ENCODE measurements at places on chromosomes 16 and 17.
A peak's percentile ranks its signal among the peaks of the same experiment; 100 is the strongest.

DNA sequence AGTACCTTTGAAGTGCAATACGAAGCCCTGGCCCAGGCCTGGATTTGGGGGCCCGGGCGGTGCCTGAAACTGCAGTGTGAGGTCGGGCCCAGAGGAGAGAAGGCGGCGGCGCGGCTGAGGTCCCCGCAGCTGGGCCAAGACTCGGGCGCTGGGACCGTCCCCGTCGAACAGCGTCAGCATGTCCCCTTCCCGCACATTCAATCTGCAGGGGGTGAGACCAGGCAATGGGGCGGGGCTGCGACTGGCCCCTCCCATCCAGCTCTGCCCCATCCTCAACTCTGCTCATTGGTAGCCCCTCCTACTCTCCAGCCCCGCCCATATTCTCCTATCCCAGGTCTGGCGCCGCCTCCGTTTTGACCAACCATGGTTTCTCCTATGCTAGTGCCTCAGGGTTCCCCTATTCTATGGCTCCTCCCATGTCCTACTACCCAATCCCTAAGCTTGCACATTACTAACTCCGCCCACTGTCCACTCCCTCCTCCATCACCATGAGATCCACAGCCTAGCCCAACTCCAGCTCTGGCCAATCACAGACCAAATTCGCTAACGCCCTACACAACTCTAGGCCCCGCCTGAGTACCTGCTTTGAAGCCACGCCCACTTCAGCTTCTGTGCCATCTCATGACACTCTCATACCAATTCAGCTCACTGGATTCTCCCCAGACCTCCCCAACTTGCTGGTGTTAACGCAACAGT, 14.4 kb upstream of the CDIPT start:
- peak; percentile 2 for DNase-seq

DNA sequence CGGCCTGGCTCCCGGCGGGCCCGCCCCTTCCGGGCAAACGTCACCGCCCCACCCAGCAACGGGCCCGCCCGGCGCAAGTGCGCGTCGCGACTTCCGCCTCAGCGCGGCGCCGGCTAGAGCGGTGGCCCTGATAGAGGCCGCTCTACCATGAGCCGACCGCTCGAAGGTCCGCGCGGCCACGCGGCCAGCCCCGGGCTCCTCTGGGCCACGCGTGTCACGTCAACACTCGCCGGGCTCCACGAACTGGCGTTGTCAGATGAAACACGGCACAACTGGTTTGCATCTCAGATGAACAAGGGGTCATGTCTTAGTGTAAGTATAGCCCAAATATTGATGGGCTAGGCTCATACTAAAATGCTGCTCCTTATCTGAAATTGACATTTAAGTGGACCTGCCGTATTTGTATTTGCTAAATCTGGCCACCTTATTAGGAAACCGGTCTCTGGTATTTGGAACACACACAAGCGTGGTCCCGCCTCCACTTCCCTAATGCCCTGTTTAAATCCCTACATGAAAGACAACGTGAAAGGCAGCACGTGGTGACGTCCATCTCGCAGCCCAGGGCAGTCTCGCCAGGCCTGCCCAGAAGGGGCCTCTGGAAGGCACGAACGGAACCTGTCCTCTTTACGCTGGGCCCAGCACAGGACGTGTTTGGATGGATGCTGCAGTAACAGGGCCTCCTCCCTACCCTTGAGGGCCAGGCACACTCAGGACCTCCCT, at the start of gene ZNF598:
Gene ZNF598 (minus strand): TSS at position 31 of the 720 bp plus-strand sequence.
- peak; percentile 69 for DNase-seq

DNA sequence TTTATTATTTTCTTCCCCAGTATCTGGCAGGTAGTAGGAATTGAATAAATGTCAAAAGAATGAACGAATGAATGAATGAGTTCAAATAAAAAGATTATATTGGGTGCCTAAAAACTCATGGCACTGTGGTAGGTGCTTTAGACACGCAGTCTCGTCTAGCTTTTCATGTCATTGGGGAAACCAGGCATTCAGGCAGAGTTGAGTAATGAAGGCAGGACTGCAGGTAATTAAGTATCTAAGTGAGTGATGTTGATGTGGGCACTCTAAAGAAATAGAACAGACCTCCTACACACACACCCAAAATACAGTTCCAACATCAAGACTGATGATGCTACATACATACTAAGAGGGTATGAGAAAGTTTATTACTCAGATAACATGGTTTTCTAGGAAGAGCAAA, 96.6 kb downstream of the ZNF18 start:
- DNase-seq = no peak

DNA sequence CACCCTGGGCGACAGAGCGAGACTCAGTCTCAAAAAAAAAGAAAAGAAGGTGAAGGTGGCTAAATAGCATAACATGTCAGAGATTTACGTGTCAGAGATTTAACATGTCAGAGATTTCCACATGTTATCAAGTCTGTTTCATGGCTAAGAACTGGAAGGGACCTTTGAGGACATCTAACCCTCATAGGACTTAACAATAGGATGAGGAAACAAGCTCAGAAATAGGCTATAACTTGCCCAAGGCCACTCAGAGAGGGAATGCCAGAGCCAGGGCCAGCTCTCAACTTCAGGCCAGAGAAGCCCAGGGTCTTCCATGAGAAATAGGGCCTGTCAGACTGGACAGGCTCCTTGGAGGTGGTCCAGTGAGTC, 26.8 kb upstream of the ZNF629 start:
- no peak for DNase-seq

- DNase-seq = no peak
These were observed 1.3 kb downstream of the PLEKHH3 start for GRCh38 chr17:42675348-42675964.

DNA sequence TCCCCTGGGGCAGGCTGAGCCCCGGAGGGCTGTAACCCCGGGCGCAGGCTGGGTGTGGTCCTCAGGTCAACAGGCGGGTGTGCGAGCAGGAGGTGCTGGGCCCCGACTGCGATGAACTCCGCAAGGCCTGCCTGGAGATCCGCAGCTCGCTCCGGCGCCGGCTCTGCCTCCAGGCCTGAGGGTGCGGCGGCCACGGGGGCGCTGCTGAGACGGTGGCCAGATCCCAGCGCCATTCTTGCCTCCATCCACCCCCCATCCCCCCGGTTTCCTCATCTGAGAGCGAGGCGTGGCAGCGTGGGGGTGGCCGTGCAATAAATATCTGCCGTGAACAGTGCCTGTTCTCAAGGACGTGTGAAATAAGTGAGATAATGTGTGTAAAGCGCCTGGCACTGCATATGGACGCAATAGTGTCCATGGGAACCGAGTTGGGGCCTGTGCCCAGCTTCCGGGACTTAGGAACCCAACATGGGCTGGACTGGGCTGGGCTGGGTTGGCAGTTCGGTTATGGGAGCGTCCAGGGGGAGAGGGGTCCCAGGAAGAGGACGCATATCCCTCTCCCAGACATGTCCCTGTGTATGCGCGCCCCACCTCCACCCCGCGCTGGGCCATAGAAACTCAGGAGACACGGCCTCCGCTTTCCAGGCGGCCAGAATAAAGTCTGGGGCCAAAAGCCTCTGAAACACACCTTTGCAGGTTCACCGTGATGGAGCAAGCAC, 15.0 kb downstream of the ZNF213 start:
- peak; percentile 32 for DNase-seq

GRCh38 chr16:46982335-46982734, 8.9 kb upstream of the DNAJA2 start:
- DNase-seq = no peak

DNA sequence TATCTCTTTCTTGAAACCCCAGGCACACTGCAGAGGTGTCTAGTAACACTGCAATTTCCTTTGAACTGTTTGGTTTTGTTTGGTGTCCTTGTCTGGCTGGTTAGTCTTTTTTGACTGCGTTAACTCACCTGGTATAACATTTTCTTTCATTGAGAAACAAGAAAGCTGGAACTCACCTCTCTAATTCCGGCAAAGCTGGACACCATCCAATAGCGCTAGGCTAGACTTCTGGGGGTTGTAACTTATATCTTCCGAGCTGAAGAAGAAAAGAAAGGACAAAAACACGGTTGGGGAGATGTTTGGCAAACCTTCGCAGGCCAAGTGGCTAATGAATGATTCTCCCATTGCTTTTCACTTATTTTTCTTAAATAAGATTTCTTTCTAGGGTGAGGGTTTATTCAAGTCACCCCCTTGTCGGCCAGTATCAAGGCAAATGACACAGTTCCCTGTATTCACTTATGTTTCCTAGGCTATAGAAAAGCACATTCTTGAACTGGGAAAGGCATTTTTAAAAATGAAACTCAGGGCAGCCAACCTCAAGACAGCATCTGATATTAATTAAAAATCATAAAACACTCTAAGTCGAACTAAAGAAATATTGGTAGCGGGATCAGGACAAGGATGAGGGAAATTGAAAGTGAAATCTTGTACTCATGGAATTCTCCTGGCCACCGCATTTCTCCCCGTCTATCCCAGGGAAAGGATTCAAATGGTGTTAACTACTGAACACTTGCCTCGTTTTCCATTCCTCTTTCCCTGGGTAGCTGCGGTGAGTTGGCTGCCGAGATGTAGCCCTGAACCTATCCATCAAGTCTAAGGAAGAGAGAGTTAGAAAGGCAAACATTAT, 95.9 kb upstream of the ZFHX3 start:
- no peak for DNase-seq

DNA sequence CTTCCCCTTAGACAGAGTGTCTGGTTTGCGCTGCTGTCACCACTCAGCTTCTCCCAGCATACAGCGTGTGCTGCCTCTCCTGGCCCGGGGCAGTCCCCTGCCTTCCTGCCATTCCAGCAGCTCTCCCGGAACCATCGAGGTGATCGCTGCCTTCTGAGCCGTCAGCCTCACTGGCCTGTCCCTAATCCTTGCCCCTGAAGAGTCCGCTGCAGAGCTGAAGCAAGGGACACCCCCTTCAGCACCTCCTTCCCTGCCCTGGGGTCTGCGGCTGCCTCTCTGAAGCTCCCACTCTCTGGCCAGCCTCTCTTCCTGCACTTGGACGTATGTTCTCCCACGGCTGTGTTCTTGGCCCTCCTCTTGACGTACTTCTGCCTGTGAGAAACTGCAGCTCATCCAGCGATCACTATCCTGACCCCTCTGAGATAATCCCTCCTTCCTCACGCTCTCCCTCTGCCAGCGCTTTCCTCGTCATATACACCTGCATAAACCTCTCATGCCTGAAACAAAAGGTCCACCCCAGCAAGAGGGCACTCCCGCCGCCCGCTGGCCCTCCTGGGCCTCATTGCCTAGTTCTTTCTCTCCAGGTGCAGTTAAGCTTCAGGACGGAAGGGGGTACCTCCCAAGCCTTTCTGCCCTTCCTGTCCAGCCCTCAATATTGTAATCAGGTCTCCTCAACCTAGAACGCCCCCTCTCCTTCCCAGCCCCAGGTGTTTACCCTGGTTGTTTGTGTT, 220.6 kb upstream of the CHMP6 start:
- no peak for DNase-seq

GRCh38 chr17:496761-497160, 144.2 kb upstream of the RPH3AL start:
- no peak for DNase-seq

GRCh38 chr17:12898110-12898509, 108.8 kb downstream of the ARHGAP44 start:
- DNase-seq = no peak

GRCh38 chr17:47192554-47192953, 3.5 kb upstream of the CDC27 start:
- no peak for DNase-seq

DNA sequence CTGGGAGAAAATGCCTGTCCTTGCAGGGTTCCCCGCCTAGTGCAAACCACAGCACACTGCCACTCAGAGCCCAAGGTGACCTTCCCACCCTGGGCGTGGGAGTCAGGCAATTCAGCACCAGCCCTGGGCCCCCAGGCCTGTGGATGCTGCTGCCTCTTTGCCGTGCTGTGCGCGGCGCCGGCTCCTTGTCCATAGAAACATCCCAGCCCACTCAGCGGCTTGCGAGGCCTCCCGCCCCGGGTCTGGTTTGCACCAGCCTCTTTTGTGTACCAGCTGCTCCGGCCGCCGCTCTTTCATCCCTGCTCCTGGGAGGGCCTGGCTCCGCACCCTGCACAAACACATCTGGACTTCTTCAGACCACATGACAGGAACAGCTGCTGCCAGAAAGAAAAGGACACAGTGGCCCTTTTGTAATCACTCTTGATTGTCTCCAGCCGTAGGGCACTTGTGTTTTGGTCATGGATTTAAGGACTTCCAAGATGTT, 75.4 kb upstream of the SDK2 start:
- no peak for DNase-seq

DNA sequence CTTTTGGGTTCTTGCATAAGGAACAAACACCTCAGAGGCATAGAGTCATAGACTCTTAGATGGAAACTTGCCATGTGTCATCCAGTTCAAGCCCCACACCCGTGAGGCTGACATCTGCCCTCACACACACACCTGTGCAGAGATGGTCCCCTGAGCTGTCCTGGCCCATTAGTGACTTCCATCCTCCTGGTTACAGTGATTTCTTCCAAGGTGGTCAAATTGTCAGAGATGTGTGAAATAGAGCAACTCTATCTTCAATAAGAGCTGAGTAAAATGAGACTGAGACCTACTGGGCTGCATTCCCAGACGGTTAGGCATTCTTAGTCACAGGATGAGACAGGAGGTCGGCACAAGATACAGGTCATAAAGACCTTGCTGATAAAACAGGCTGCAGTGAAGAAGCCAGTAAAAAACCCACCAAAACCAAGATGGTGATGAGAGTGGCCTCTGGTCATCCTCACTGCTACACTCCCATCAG, 342.2 kb upstream of the TNRC6C start:
- no peak for DNase-seq

- no peak for DNase-seq
These were observed 4.6 kb downstream of the SEC14L5 start for GRCh38 chr16:4962716-4963115.

- no peak for DNase-seq
These were observed 58.4 kb downstream of the SCNN1G start for GRCh38 chr16:23240994-23241393.
